Iris pigment epithelial cell (primary cell): ENCODE measurements at places on chromosomes 6 and 20.

DNA sequence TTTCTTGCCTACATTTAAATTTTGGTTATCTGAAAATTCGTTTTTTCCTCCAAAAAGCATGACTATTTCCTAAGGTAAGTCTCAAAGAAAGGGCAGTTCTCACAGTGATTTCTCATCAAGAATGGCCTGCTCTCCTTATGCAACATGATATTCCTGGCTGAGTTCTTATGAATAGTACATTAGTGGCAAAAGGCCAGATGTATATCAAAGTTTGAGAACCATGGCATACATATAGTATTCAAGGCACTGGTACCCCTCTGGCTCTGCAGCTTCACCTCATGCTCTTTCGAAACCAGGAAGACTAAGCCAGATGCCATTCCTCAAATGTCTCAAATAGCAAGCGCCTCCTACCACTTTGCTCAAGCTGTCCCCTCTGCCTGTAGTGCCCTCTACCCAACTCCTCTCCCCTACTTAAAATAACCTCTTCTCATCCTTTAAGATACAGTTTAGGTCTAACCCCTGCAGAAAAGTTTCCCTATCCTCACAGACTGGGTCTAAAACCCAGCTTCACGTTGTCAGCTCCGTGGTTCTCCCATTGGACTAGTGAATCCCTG, 280.3 kb downstream of the HACE1 start:
- DNase-seq = peak; percentile 36

DNA sequence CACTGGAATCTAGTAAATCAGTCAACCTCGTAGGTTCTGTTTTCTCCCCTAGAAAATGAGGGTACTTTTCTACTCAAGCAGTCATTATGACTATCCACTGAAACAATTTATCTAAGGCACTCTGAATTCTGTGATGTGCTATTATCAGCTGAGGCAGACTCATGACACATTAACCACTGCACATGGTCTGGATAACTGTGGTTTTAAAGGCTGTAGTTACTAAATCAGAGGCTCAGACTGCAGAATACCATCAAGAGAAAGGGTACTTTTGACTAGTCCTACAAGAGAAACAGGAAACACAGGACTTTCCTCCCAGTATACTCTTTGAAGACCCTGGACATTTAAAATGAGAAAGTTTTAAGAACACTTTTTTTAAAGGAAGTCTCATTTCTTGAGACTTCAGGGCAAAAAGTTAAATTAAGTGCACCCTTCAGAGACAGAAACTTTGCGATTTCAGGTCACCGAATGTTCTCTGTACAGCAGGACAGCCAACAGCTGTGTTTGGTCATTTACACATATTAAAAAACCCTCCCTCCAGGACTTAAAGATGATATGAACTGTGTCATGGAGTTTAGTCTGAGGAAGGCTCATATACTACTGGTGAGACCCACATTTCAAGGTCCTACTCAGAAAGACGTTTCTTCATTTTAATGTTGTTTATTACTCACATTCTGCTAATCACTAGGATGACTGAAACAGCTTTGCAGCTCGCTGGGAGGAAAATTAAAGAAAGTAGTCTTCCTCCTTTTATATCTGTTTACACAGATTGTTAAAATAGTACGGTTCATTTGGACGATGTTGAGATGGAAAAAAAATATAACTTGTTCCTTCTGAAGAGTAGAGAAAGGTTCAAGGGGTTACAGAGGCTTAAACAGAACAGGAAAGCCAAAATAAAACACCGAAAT, 19.9 kb downstream of the ATXN1 start:
- peak; percentile 99 for DNase-seq

- DNase-seq = no peak
Observed at GRCh38 chr6:36823421-36824096, 15.7 kb downstream of the CPNE5 start.

GRCh38 chr20:31894980-31895675, 24.7 kb downstream of the TTLL9 start:
- DNase-seq = peak; percentile 59

GRCh38 chr6:116497113-116497676, 14.2 kb upstream of the CALHM5 start:
- DNase-seq = no peak

DNA sequence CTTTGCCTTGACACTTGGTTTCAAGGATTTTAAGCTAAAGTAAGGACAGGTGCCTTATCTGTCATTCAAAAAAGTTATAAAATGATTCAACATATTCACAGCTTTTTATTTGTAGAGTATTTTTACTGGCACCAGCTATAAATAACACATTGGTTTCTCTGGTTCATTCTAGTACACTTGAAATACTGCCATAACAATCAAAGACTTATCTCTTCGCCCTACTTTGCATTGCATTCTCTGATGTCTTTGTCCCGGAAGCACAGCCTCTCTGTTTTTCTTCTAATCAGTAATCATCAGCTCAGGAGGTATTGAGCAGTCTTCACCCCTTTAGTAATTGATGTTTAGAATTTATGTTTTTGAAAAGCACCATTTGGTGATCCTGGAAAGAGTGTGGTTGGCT, 156.4 kb downstream of the PDE10A start:
- DNase-seq = no peak

DNA sequence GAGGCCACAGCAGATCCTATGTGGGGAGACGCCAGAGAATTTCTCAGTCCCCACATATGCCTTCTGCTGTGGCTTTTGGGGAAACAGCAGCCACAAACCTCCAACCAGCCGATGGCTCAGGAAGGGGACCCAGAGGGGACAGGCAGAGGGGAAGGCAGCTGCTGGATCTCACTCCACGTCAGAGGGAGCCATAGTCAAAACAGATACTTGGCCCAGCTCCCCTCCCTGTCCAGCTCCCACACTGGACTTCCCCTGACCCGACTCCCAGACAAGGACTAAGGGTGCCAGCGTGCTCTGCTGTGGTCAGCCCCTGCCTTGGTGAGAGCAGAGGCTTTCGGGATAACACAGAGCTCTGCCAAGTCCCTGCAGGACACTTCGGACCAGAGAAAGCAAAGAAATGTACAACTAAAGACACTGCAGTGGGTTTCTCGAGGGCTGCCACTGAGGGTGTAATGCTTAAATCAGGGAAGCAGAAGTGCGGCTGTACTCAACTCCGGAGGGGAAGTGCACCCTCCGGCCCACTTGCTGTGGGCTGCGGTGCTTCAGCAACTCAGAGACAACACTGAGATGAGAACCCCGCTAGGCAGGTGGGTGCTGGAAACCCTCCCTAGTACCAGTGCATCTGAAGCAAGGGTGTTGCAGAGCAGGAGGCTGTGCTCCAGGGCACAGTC, 47.2 kb downstream of the RRBP1 start:
- no peak for DNase-seq

- DNase-seq = peak; percentile 4
Observed at GRCh38 chr6:47419621-47420020, 58.0 kb upstream of the CD2AP start.

DNA sequence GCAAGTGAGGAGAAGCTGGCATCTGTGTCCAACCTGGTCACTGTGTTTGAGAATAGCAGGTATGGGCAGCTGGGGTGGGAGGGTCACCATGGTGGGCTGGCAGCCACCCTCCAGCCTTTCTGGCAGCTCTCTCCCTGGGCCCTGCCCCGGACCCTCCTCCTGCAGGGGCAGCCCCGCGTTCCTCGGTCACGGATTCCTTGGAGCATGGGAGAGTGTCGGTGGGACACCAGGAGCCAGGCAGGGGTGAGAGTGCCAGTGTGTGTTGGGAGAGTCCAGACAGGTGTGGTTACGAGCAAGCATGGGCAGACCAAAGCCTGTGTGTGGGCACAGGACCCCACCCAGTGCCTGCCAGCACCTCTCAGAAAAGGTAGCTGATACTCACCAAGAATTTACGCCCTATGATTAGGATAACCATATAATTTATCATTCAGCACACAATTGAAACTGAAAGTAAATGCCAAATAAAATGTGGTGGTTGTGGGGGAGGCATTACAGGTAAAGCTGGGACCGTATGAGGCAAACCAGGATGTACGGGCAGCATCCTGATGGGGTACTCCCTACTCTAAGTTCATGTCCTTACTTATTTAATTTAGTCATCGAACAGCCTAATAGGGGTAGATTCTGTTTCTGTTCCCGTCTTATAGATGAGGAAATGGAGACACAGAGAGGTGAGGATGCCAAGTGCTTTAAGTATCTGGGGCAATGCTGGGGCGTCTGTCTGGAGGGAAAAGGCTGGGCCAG, 542 bp downstream of the FGD2 start:
- DNase-seq = no peak

GRCh38 chr20:37090407-37090806, 5.4 kb downstream of the RBL1 start:
- DNase-seq = no peak

DNA sequence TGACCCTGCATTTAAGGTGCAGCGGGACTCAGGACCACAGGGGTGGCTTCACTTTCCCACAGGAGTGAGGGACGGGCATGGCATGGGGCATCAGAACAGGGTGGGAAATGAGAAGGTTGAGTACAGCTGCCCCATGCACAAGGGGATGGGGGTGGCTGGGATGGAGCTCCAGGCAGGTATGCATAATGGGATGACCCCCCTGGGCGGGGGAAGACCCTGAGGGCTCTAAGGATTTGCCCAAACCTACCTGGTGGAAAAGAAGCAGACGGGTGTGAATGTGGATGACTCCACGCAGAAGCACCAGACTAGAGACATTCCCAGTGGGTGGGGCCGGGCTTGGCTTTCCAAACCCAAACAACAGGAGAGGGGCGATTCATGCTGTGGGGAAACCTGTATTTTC, 200.3 kb downstream of the SYNDIG1 start:
- no peak for DNase-seq

- DNase-seq = no peak
Observed at GRCh38 chr20:63913768-63914167, 18.8 kb downstream of the DNAJC5 start.

GRCh38 chr20:4328541-4328940, 313.2 kb upstream of the RNF24 start:
- no peak for DNase-seq

GRCh38 chr6:133698272-133698671, 190.6 kb upstream of the TCF21 start:
- no peak for DNase-seq

GRCh38 chr6:170270984-170271593, 19.8 kb downstream of the DLL1 start:
- no peak for DNase-seq

DNA sequence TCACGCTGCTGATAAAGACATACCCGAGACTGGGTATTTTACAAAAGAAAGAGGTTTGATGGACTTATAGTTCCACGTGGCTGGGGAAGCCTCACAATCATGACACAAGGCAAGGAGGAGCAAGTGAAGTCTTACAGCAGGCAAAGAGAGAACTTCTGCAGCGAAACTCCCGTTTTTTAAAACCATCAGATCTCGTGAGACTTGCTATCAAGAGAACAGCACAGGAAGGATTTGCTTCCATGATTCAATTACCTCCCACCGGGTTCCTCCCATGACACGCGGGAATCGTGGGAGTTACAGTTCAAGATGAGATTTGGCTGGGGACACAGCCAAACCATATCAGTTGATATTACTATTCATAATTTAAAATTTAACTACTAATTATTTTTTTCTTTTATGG, 157.3 kb upstream of the ATXN1 start:
- no peak for DNase-seq

DNA sequence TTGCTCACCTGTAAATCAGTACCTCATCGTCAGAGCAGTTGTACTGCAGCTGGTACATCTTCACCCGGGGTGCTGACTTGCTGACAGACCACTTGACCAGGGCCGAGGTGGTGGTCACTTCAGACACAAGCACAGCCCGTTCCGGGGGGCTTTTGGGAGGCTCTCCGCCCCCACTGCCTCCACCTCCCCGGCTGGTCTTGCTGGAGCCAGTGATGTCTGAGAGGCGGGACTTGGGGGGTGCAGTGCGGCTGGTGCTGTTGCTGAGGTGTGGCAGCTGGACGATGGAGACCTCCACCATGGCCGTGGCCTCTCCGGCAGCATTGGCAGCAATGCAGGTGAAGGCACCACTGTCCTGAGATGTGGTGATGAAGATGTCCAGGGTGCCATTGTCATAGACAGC, 155.5 kb downstream of the LRFN2 start:
- DNase-seq = no peak

DNA sequence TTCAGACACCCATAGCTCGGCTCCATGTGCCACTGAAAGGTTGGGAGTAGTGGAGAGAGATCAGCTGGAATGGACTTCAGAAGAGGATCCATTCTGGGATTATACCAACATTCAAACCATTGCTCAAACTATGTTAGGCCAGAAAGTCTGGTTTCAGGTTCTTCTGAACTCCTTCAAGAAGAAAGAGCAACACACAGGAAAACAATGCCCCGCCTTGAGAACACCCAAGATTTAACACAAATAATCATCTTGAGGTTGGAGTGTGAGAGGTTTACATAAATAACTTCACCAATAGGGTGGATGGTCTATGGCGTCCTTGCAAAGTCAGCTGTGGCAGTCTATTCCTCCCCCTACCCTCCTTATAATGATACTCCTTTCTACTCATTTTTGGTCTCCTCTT, 211.6 kb upstream of the SUPT3H start:
- DNase-seq = no peak

- DNase-seq = no peak
Observed at GRCh38 chr6:14824484-14825275, 421.2 kb upstream of the JARID2 start.

GRCh38 chr6:64217721-64218620, 582.4 kb downstream of the PHF3 start:
- peak; percentile 48 for DNase-seq

DNA sequence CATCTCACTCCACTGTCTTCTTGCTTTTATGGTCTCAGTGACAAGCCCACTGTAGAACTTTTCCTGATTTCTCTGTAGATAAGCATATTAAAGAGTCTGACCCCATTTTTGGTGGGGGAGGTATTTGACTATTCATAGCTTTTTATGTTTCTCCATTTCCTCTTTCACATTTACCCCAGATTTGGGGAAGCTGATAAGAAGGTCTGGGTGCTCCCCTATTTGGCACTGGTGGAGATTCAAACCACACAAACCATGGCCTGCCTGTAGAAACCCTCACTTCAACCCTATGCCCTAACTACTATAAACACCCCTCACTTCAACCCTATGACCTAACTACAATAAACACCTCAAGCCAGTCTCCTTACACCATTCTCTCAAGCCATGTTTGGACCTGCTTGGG, 196.2 kb upstream of the SYNDIG1 start:
- no peak for DNase-seq

- DNase-seq = no peak
Observed at GRCh38 chr20:2108498-2108897, 6.9 kb downstream of the STK35 start.

DNA sequence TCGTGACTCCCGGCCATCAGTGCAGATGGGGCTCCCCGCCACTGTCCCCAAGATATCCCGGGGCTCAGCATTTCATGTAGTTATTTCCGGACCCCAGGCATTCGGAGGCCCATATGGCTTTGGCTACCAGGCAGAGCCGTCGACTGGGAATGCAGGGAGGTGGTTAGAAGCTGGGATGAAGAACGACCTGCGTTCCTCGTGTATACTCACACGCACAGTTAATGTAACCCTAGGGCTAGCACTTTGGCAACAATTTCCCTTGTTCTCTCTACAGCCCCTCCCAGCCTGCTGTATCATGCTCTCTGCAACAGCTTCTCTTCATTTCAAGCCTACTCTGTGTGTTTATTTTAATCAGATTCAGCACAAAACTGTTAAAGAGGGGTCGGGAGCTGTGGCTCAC, 240.4 kb downstream of the MYLK4 start:
- no peak for DNase-seq

GRCh38 chr20:18058661-18059467, 1.1 kb upstream of the OVOL2 start:
- no peak for DNase-seq

GRCh38 chr20:43798291-43799149, 71.7 kb upstream of the GTSF1L start:
- no peak for DNase-seq
